Fibroblast of skin of left quadriceps (primary cell): ENCODE measurements at places on chromosomes 12 and 14.

DNA sequence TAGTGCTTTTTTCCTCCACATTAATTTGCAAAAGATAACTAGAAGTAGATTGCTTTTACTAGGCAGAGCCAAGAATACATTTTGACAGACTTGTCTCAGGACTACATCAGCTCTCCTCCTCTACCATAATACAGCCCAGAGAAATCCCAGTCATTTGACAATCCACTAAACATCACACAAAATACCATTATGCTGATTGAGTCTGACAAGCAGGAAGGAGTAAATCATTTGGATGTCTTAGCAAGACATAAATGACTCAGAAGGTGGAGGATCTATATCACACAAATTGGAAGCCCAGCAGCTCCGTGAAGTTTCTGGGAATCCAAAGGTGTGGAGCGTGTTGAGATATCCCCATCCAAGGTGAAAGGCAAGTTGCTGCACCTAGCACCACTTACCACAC lies 75.4 kb upstream of the FKBP4 start:
- no peak for DNase-seq

- DNase-seq, result peak; percentile 89
These were observed 283.5 kb downstream of the KSR2 start for GRCh38 chr12:117685110-117685926.

DNA sequence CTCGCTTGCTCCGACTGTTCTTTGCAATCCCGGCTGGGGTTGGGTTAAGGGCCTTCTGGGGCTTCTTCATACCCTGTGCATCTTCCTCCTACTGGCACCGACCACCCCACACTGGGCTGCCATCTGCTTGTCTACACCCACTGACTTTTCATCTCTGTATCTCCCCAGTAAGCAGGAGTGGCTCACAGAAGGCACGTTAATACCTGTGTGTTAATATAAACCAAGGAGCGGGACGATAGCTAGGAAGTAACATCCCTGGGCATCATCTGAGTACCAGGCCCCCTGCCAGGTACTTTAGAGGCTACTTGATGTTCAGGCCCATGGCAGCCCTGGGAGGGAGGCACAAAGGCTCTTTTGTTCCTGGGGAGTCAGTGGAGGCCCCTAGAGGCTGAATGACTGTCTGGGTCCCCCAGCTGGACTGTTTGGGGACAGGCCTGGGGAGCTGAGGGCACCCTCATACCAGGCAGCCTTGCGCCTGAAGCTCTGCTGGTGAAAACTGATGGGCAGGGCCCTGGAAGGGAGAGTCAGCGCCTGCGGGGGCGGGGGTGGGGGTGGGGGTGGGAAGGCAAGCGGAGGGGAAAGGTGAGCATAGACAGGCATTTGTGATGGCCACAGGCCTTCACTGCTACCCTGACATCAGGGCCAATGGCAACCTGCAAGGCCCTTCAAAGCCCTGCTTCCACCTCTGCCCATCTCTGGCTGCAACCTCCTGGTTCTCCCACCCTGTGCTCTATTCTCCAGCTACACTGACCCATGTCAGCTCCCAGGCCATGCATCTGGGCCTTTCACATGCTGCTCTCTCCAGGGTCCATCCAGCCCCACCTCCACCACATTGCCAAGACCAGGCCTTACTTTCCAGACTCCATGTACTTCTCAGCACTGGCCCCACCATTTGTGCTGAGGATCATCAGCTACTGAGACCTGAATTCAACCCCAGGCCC lies 34.2 kb upstream of the DEGS2 start:
- no peak for DNase-seq

- no peak for DNase-seq
These were observed 31.2 kb downstream of the FIGNL2 start for GRCh38 chr12:51817027-51817953.

DNA sequence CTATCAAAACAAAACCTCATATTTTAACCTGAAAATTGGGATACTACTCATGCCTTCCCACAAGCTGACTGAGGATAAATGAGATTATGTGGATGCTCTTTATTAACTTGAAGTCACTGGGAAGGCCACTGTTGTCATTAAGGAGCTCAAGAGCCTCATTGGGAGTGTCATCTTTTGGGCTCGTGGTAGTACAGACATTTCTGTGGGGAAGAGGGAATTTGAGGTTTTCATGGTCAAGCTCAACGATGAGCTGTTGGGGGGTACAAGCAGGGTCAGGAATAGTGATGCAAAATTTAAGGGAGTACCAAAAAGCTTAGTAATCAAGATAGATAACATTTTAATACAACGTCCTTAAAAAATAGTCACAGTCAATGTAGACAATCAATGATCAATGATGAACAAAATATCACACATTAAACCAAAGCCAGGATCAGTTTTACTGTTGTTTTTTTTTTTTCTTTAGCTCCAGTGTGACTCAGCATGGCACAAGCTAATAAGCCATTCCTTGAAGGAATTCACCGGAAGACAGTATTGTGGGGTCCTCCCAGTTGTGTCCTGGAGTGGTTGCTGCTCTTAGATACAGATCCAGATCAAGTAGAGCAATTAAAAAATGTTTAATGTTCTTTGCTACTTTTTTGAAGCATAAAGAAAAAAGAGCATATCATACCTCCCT lies 130.9 kb downstream of the C12orf75 start:
- DNase-seq, result no peak

- DNase-seq, result no peak
These were observed 280.5 kb downstream of the VRK1 start for GRCh38 chr14:97077687-97078086.

DNA sequence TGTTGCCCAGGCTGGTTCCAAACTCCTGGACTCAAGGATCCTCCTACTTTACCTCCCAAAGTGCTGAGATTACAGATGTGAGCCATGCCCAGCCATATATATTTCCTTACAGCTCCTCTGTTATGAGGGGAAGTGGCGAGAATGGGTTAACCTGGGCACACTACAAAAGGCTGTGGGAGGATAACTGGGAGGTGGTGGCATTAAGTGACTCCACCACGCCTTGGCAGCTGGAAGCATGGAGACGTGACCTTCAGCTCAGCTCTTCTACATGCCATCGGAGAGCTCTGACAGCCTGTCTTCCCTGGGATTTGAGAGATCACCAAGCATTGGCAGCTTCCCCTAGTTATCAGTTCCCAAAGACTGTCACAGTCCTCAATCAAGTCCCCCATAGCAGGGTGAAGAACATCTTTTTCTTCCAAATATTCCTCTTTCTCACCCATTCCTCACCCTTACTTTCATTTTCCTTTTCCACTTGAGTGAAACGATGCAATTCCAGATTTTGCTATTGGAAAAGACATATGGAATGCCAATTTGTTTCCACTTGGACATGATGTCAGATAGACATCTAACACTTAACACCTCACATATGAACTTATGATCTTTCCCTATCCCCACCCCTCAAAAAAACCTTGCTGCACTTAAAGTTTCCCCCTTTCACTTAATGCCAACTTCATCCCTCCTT lies 48.5 kb downstream of the PHLDA1 start:
- no peak for DNase-seq

DNA sequence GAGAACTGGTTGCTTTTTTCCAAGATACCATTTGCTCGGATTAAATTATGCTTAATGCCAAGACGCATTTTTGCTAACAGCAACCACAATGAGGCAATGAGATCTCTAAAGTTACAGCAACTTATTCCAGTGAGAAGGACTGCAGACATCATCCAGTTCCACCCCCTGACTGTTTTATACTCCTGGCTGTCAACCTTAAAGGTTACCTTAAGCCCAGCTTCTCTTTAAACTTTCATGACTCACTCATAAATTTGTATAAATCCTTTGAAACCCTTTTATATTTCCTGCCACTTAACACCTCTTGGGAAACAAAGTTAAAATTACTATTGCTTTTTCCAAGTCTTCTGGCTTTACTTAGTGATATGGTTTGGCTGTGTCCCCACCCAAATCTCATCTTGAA lies 80.2 kb downstream of the TMTC1 start:
- DNase-seq, result no peak

DNA sequence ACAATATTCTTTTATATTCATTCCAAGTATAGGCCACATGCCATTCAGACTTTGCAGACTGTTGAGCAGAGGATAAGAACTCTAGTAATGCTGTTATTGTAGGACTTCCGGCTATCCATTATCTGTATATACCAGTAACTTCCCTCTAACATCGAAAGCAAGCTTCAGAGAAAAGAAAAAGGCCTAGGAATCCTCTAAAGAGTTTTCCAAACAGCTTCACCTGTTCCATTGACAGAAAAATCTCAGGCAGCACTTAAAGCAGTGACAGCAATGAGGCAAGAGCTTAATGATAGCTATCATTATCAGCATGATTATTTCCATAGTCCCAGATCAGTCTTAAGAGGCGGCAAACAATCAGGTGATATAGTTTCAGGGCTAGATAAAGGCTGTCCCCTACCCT lies 1.8 kb downstream of the CPNE8 start:
- no peak for DNase-seq

DNA sequence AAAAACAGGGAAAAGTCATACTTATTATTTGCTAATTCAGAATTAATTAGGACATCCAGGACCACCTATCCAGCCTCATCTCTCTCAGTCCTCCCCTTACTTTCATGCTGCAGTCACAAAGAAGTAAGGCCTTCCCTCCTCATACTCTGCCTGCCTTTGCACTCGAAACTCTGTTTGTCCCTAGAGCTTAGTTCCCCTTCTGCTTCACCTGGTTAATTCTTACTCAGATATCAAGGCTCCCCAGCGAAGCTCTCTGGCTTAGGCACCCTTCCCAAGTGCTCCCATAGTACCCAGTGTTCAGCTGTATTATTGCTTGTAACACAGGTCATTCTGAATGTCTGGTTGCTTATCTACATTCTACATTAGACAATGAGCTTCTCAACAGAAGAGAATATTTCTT lies 81.3 kb downstream of the ERGIC2 start:
- no peak for DNase-seq

GRCh38 chr14:76761960-76762410 lies 717 bp downstream of the VASH1 start:
- DNase-seq, result no peak

- DNase-seq, result no peak
These were observed 30.6 kb downstream of the LRCOL1 start for GRCh38 chr12:132579744-132580143.

- DNase-seq, result no peak
These were observed 565.8 kb upstream of the ATP2B1 start for GRCh38 chr12:90274407-90274806.

DNA sequence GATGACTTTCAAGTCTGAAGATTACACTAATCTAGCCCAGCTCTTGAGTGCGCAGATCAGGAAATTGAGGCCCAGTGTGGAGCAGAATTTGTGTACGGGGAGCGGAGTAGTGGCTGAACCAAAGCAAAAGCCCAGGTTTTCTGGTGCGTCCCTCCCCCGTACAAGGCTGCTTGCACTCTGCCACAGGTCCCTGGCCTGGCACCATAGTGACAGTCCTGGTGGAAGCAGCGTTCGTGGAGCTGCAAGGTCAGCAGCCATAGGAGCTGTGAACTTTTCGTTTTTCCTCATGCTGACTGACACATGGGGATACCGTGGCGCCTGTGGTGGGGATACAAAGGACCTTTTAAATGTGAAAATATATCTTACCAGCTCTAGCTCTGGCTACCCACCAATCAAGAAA lies 1.7 kb downstream of the EVL start:
- no peak for DNase-seq

DNA sequence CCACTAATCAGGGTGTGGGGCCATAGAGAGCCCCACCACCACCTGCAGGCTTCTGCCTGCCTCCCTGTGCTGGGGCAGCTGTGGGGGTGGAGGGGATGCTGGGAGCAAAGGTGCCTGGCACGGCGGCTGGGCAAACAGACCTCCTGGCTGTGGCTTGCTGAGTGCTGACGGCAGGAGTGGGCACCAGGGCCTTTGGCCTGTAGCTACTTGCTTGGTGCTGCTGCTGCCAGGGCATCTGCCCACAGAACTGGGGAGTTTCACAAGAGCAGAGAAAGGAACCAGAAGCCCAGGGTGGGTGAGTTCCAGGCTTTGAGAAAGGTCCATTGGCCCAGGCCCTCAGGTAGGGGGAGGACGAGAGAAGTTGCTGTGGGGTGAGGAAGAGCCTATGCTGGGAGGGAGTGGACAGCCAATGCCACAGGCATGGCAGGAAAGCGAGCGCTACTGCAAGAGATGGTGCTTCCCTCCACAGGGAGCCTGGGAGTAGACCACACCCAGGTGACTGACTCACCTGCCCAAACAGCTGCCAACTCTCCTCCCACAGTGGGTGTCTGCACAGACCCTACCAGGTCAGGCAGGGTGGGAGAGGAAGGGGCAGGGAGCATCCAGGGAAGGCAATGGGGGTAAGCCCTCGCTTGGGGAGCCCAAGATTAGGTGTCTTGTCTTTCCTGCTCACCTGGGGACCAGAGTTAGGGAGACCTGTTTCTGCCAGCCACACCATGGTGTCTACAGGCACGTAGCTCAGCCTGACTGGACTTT lies 39.0 kb upstream of the HDAC7 start:
- DNase-seq, result no peak

GRCh38 chr14:24873551-24873950 lies 176.4 kb downstream of the STXBP6 start:
- no peak for DNase-seq

- DNase-seq, result no peak
These were observed 15.7 kb downstream of the FAR2 start for GRCh38 chr12:29164477-29165393.

DNA sequence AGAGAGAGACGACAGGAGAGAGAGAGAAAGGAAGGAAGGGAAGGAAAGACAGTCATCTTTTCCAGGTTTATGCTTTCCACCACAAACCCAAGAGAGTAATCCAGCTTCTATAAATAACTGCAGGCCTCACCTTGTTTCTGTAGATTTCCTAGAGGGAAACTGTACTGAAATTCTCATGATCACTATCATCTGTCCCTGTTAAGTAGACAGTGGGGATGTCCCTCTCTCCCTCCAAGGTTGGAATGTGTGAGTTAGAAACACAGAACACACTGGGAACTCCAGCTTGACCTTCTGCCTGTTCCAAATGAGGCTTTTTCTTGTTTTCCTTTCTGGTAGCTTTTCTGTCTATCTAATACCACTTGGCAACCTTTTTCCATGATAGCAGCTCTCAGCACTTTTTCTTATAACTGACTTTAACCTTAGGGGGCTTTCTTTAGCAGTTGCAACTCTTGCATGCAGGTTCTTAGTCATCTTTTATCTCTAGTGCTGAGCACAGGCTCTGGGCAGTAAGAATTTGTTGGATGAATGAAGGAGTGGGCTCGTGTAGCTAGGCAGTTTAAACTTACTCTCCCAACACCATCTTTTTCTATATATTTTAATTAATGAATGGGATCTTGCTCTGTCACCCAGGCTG lies 22.8 kb upstream of the FBXO33 start:
- DNase-seq, result no peak

GRCh38 chr14:22979748-22980392 lies 2.5 kb downstream of the AJUBA start:
- DNase-seq, result no peak

DNA sequence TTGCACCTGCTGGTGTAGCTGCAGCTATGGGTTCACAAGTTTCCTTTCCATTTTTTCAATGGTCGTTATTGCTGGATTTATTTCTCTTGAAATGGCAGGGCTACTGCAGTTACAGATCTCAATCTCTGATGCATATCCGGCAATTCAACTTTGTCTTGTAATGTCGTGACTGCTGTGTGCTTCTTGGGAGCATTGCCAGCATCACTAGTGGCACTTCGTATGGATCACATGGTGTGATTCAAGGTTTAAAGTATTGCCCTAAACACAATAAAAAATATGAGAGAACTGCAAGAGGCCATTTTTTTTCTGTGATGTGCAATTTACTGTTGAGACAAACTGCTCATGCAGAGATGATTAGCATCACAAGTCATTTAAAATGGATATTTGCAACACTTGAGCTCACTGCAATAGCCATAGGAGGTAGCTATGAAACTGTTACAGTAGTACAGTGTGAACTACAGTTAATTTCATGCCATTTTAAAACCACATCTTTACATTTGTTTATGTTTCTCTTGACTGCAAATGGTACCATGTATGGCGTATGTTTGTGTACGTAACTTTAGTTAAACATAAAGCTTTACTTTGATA lies 217.4 kb upstream of the PDE3A start:
- no peak for DNase-seq

- DNase-seq, result no peak
These were observed 10.1 kb downstream of the XRCC3 start for GRCh38 chr14:103705118-103705503.
